ENCODE measurements at places on chromosomes 5 and 9.

DNA sequence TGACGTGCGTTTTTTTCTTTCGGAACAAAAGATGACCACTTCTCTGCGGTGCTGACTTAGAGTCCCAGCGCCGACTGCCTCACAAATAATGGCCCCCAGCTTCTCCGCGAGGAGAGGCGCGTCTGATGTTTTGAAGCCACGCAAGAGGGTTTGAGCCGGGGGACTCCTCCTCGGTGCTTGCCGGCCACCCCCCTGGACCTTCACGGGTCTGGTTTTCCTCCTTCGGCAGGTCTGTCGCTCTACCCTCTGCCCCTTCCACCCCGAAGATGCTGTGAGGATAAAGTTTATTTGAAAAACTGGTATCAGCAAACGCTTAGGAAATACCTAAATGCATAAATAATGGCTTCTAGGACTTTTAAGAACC, 584 bp downstream of the USP20 start:
- DNase-seq = no peak

DNA sequence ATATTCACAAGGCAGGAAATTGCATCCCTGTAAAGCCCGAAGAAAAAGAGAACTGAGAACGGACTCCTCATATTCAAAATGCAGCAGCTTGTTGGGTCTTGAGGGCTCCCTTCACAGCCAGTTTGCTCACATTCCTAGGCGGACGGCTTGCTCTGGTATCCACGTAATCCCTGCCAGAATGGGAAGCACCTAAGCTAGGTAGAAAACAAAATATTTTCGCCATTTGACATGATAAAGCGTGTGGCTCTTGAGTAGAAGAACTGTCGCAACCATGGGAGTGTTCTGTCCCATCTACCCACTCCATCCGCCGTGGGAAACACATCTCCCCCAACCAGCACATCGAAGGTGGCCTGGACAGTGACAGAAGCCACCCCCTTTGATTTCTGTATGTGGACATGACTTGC, 183.1 kb downstream of the GAS1 start:
- DNase-seq = no peak

DNA sequence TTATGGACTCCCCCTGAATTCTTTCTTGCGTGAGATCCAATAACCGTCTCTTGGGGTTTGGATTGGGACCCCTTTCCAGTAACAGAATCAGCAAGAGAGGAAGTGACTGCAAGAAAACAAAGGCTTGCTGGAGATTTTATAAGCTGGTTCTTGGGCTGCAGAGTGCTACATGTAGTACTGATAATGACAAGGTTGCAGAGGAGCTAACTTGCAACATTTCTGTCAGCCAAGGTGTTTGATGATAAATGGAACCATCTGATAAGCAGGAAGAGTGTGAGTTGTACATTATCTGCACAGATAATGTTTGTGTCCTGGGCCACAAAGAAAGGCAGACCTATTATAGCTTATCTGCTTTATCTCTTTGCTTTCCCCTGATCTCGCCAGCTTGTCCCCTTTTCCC, 37.1 kb downstream of the DNAJB5 start:
- DNase-seq = no peak

GRCh38 chr5:151619812-151620460, 28.8 kb upstream of the FAT2 start:
- no peak for DNase-seq

DNA sequence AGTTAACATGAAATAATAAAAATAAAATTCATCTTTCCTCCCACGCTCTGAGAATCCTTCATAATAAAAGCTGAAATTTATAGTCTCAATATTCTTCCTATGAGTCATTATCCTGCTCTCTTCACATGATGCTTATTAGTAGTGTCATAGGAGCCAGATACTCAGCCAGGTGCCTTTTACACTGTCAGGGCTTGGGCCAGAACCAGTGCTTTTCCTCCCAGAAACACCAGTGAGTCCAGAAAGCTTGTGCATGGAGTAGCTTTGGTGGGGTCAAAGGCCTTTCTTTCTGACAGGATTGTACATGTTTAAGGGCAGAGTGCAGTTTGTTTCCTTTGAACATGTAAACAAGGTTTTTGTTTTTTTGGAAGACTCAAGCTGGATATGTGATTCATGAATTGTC, 6.8 kb downstream of the LSM11 start:
- no peak for DNase-seq

DNA sequence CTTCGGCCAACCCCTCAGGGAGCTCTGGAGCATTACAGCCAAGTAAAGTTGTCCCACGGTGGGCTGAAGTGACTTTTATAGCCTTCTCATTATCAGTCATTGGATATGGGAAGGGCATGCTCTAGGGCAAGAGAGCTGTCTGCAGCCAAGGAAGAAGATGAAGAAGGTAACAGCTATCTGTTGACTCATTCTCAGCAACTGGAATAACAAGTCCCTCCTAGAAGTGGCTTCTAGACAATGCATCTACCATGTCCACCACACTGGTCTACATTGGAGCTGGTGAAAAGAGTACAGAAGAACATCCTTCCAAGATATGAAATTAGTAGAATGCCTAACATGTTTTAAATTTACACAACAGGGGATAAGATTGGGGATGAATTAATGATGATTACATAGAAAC, 524.2 kb downstream of the ACTL7B start:
- no peak for DNase-seq

DNA sequence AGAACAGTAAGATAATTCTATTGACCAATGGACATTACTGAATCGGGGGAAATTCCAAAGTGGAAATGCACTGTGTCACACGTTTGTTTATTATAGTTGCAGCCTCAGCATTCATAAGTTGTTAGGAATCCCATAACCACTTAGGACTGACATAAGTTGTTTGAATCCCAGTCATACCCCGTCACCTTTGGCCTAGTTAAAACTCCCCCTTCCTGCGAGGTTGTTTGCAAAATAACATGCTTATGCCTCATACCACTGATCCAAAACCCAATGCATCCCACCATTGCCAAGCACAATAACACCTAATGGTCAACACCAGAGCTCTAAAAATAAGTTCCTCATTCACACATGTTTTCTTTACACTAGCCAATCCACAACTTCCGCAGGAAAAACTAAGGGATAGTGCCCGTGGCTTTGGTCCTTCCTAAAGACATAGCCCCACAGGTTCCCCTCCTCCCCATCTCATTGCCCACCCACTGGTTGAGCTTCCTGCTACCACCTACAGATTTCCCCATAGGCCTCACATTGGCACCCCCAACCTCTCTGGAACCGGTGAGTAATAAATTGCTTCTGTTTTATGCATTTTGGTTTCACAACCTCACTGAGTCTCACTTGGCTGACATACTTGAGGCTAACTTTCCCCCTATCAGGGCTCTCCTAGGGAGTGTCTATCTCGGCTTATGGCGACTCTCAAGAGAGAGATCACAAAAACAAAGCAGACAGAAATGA, 42.3 kb upstream of the MUSK start:
- no peak for DNase-seq

- no peak for DNase-seq
Measured at GRCh38 chr5:4575608-4576007, 564.5 kb upstream of the ADAMTS16 start.

DNA sequence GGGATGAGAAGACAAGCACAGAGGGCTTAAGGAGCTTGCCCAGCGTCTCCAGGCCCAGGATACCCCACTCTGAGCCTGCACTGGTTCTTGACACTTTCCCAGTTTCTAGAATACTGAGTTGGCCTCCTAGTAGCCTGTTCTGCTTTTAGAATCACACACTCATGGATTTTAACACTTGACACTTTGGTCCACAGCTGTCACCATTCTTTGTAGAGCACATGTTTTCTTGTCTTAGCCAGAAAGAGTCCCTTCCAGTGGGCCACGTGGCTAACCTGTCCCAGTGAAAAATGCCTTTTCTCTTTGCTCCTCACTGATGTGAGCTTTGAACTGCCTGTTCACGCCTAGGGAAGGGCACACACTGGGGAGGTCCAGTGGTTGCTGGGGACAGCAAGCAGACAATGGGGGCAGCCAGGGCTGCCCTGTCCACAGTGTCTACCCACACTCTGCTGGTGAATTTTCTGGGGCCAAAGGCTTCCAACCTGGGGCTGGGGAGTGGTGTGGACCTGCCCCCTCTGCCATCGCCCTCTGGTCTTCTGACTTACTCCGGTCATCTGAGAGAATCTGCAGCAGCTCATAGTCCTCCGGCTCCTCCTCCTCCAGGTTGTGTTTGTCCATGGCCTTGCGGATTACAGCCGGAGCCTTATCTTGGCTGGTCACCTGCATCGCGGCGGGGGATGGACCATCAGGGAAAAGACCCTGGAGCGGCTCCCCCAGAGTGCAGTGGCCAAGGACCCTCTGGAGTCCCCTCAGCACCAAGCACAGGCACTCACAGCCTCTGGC, 21.1 kb downstream of the RALGDS start:
- DNase-seq = no peak

DNA sequence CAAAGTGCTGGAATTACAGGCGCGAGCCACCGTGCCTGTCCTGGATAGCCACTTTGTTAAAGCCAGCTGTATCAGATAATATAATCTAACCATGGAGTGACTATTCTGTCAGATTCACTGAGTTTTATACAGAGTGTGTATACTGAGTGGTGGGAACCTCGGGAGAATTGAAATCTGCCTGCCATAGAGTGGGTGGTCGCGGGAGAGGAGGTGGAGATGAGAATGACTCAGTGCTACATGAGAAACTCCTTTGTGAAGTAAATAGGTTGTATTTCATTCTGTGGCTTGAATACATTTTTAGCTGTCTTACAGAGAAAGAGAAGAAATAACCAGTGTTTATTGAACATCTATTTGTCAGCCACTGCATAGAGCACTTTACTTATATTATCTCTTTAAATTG, 26.4 kb downstream of the ATP6V0E1 start:
- no peak for DNase-seq

DNA sequence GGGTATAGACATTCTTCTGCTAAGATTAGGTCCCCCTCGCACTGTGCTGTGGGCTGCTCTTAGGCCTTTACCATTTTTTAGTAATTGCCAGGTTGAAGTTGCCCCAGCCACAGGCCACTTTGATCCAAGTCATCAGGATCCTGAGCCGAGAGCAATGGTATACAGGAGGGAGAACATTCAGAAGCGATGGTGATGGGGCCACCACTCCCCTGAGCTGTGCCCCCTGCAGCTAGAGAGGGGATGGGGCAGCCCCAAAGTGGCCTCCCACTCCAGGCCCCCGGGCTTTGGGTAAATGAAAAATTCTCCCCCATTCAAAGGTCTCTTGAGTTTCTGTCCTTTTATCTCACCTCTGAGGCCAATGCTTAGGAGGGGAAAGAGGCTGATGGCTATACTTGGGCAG, 59.4 kb downstream of the MACROH2A1 start:
- DNase-seq = no peak

DNA sequence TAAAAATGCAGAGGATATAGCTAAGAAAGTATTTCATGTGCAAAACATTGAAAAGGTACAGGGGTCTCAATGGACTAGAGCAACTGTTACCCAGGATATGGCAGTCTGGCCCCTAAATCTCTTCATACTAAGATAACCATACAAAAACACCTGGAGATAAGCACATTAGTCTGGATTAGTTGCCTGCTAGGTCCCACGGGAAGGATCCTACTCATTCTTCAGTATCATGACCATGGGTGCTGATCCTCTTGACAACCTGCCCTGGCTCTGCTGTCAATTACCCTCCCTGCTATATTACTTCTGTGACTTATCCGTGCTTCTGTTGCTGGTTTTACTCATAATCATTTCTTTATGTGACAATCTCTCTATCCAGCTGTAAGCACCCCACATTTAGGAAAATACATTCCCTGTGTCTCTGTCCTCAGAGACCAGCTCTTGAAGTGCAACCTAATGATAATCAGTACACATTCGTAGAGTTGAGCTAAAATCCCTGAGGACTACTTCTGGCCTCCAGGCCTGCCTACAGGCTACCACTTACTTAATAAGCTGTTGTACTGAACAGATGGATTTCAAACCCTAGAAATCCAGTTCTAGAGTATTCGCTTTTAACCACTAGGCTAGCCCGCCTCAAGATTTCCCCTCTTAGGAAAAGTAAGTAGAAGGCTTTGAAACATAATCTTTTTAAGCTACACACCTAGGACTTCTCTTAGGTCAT, 190.5 kb upstream of the OR13F1 start:
- DNase-seq = no peak

- DNase-seq = no peak
Measured at GRCh38 chr5:135071311-135071710, 37.3 kb upstream of the PITX1 start.
